Fibroblast of skin of scalp (primary cell): ENCODE measurements at places on chromosomes 13 and 19.

DNA sequence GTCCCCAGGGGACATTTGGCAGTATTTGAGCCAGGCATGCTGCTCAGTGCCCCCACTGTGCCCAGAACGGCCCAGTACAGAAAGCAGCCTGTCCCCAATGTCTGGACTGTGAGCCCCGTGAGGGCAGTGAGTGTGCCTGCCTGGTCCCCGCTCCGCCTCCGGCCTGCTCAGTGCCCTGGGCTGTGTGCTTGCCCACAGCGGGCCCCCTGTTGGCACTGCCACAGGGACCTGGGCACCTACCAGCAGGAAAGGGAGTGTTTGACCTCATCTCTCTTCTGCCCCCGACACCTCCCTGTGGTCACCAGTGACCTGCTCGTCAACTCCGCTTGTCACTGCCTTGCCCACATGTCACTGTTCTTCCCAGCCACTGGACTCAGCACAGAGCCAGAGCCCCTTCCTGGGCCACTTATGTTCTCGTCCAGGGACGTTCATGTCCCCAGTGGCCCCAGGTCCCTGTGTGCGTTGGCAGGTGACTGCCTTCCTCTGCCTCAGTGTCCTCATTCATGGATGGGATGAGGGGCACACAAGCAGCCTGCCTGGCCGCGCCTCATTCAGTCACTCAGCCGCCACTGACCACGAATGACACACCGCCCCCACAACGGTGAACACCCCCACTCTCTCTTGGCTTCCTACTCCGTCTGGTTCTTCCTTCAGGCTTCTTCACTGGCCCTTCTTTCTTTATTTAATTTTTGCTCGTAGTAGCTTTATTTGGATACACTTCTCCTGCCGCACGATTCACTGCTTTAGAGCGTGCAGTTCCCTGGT is 2.8 kb downstream of the FZR1 start:
- no peak for DNase-seq

GRCh38 chr13:35856721-35857364 is 274.3 kb downstream of the DCLK1 start:
- no peak for DNase-seq

- peak; percentile 83 for DNase-seq
These were observed 37.5 kb downstream of the SUGP2 start for GRCh38 chr19:18995804-18996241.

DNA sequence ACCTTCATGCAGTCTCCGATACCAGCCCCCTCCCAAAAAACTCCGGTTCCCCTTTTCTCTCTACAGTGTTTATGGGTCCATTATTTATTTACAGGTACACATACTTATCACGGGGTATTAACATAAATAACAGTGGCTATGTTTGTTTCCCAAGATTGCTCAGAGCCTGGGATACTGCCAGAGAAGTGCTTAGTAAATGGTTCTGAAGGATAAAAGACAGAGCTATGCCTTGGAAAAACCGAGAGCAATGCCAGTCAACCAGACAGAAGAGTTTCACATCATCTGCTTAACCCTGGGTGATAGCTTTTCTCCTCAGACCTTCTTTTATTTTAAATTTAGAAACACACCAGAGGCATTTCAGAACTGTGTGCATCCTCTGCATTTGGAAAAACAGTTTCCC is 61.3 kb downstream of the NUFIP1 start:
- no peak for DNase-seq

DNA sequence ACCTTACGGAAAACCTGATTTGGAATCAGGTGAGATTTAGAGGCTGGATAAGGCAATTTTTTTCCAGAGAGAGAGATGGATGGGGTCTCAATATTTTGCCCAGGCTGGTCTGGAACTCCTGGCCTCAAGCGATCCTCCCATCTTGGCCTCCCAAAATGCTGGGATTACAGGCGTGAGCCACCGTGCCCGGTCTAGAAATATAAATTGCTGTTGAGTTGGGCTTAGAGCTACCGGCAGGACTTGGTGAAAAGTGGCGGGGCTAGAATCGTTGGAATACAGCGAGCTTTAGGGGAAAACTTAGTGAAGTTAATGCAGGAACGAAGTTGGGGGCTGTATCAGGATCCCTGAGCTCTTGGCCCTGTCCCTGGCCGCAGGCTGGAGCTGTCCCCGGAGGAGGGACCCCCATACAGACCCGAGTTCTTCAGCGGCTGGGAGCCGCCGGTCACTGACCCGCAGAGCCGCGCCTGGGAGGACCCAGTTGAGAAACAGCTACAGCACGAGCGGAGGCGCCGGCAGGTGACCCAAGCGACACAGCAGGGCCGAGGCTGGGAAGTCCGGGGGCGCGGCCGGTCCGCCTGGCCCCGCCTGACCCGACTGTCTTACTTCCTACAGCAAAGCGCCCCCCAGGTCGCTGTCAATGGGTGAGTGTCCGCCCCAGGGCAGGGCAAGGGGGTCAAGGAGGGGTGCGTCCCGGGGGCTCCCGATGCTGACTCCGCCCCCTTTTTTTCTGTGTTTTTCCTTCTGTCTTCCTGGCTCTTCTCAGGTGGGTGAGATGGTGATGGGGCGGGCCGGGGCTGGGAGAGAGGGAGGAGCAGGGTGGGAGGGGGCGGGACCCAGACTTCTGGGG is 7.6 kb downstream of the EPS8L1 start:
- DNase-seq: no peak
